ENCODE measurements at places on chromosomes 2 and 18.

DNA sequence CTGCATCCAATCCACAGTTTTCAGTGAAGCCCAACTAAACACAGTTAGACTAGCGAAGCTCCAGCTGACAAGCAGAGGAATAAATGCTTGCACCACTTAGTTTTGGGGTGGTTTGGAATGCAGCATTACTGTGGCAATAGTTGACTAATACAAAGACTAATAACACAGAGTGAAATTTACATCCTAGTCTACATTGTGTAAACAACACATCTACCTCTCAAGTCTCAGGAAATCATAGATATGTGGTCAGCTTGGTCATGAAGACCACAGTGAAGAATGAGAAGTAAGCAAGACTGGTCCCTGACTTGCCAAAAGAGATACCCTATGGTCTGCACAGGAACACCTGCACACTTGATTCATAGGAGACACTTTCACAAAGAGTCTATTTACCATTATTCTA is 155.1 kb upstream of the TANK start:
- DNase-seq = no peak

- DNase-seq = no peak
Observed at GRCh38 chr2:181566334-181567032, 90.4 kb downstream of the CERKL start.

DNA sequence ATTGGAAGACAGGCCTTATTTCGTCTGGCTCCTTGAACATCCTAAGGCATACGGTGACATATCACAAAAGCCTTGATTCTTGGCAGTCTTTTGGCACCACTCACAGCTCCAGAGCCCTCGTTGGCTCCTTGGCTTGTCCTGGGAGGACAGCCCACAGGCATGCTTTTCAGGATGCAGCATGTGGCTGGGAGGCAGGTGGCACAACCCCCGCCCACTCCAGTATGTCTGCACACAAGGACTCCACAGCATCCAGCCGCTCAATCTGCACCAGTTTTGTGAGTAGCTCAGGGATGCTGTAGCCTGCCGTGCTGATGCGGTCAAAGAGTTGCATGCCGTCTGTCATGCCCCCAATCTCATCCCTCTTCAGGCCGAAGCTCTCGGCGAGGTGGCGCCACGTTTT is 92.3 kb downstream of the EDAR start:
- no peak for DNase-seq

GRCh38 chr2:195730912-195731311 is 73.9 kb downstream of the SLC39A10 start:
- no peak for DNase-seq

- DNase-seq = no peak
Observed at GRCh38 chr2:38634684-38635083, 31.2 kb upstream of the GALM start.

DNA sequence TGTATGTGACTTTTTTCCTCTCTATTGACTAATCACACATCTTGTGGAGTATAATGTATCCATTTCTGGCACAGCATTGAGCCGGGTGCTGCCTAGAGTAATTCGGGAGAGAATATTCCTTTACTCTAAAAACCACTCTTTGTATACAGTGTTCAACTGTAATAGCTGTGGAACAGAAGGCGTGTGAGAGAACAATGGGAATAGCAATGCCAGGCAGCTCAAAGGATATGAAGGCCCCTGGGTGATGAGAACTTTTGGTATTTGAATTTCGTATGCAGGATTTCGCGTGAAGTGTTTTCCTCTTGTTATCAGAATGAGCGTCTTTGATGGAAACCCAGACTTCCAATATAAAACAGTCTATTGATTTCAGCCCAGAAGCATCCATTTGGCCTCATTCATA is 84.6 kb upstream of the MAP3K20 start:
- DNase-seq = no peak

- no peak for DNase-seq
Observed at GRCh38 chr2:127348426-127349000, 39.3 kb downstream of the MAP3K2 start.

DNA sequence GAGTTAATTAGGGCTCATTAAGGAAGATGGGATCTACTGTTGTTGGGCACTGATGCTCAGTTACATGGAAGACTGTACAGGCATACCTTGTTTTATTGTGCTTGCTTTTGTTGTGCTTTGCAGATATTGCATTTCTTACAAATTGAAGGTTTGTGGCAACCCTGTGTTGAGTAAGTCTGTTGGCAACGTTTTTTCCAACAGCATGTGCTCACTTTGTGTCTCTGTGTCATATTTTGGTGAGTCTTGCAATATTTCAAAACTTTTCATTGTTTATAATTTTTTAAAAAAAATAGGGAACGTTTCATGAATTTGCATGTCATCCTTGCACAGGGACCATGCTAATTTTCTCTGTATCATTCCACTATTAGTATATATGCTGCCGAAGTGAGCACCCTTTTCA is 15.6 kb downstream of the PHLPP1 start:
- no peak for DNase-seq

GRCh38 chr2:154361276-154361675 is 337.2 kb upstream of the KCNJ3 start:
- no peak for DNase-seq

DNA sequence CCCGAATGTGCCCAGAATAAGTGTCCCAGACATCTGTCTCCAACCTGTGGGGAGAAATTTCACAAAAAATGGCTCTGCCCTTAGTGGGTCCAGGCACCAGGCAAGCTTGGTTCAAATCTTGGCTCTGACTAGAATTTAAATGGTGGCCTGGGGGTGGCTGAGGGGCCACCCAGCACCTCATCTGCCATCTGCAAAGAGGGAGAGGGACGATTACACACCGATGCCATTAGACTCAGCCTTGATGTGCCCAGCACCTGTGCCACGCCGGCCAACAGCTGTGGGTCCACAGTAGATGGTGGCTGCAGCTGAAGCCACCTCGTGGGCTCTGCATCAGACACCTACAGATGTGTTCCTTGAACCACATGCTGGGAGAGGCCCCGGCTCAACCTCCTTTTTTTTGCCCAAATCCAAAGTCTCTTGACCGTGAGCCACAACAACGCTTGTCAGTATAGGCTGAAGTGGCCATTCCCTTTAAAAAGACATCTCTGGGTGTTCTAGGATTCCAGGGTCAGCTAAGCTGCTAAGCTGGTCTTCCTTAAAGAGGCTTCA is 222.0 kb upstream of the RAB6C start:
- no peak for DNase-seq

GRCh38 chr18:75088622-75089211 is 120.2 kb downstream of the PTGR3 start:
- DNase-seq = no peak

DNA sequence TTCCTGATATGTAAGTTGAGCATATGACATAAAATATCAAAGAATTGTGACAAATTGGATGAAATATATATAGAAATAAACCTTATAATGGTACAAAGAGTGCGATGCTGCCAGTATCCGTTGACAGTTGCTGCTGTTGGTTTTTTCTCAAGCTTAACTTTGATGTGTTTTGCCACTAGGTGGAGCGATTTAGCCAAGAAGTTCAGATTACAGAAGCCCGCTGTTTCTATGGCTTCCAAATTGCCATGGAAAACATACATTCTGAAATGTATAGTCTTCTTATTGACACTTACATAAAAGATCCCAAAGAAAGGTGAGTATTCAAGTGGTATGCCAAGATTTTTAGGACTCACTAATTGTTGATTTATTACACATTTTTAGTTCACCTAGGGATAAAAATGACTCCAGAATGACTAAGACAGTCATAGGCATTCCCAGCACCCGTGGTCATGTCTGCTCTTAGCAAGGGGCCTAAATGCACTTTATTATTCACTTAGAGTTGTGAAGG is 2.1 kb downstream of the RRM2 start:
- DNase-seq = peak; percentile 48

DNA sequence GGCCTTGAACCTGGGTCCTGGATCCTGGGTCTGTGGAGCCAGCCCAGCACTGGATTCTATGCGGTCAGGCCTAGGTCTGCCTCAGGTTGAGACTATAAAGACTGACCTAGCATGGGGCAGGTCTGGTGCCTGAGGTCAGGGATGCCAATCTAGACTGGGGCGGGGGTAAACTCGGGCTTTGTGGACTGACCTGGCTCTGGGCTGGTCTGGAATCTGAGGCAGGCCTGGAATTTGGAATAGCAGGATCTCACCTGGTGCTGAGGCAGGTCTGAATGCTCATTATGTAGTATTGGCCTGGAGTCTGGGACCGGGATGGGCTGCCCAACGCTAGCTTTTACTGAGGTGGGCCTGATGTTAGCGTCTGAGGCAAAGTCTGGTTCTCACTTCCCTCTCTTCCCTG is 256.0 kb downstream of the KIAA1328 start:
- DNase-seq = no peak

- no peak for DNase-seq
Observed at GRCh38 chr18:13285874-13286273, 67.3 kb downstream of the LDLRAD4 start.

GRCh38 chr2:120787822-120788700 is 52.4 kb downstream of the GLI2 start:
- no peak for DNase-seq

- no peak for DNase-seq
Observed at GRCh38 chr18:49697049-49697448, 116.3 kb downstream of the ACAA2 start.

GRCh38 chr2:111168528-111169239 is 48.0 kb downstream of the BCL2L11 start:
- peak; percentile 34 for DNase-seq

DNA sequence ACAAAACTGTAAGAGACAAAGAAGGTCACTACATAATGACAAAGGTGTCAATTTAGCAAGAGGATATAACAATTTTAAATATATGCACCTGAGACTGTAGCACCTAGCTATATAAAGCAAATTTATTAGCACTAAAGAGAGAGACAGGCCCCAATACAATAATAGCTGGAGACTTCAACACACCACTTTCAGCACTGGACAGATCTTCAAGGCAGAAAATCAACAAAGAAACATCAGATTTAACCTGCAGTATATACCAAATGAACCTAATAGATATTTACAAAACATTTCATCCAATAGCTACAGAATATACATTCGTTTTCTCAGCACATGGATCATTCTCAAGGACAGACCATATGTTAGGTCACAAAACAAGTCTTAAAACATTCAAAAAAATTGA is 14.7 kb downstream of the MC2R start:
- DNase-seq = no peak

DNA sequence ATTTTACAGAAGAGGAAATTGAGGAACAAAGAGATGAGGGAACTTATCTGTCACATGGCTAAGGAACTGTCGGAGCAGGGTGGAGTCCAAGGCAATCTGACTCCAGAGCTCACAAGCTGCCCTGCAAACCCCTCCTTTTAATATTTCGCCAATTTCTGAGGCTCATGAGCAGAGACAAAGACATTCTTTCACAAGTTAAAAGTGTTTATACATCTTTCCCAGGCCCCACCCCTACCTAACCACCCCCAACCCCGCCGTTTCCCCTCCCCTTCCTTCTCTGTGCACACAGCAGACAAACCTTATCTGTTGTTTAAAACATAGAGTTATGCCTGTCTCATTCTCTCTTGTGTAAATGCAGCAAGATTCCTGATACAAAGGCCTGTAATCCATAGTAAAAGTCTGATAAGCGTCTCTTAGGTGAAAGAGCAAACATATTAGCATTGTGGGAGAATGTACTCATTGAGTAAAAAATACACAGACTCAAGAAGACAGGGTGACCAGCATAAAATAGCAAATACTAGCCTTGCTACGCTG is 44.3 kb downstream of the EPHA4 start:
- no peak for DNase-seq

DNA sequence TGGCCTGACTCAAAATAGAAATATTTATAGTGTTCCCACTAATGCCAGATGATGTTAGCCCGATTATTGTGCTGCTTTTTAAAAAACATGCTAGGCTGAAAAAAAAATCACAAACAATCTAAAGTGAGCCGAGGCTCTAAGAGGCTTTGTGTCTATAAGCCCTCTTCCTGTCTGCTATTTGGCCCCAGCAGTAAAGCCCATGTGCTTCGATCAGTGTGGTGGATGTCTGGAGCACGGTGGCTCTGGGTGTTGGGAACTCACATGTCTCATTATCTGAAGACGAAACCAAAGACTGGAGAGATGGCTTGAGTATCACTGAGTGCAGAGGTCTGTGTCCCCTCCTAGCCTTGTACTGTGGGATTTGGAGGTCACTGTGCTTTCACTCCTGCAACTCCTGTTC is 55.1 kb downstream of the INO80C start:
- DNase-seq = no peak

- no peak for DNase-seq
Observed at GRCh38 chr2:145044491-145044890, 524.6 kb upstream of the ZEB2 start.

DNA sequence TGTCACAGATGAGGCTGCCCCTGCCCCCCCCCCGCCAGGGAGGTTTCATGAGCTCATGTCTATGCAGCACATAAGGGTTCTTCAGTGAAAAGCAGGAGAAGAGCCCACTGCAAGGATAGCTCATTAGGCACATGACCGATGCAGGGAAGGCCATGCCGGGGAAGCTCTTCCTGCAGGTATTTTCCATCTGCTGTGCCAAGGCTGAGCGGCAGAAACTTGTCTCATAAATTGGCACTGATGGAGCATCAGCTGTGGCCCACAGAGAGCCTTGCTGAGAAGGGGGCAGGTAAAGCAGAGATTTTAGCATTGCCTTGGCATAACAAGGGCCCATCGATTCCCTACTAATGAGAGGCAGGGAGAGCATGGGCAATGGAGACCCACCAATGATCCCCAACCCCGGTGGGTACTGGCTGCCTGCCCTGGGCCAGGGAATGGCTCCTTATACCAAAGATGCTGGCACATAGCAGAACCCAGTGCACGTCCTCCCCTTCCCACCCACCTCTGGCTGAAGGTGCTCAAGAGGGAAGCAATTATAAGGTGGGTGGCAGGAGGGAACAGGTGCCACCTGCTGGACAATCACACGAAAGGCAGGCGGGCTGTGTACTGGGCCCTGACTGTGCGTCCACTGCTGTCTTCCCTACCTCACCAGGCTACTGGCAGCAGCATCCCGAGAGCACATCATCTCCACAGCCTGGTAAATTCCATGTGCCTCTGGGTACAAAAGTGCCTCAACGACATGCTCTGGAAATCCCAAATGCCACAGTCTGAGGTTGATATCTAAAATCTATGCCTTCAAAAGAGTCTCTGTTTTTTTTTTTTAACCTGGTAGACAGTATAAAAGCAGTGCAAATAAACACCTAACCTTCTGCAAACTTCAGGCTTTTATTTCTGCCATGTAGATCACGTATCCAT is 41.4 kb downstream of the STEAP3 start:
- DNase-seq = no peak

- no peak for DNase-seq
Observed at GRCh38 chr2:10226038-10226724, 76.5 kb upstream of the HPCAL1 start.

- DNase-seq = no peak
Observed at GRCh38 chr18:10536280-10536679, 10.5 kb downstream of the NAPG start.

Data from activated T-helper 2 cell treated with anti-CD3 and anti-CD28 coated beads, Interferon-gamma antibody, Interleukin-2, Interleukin-4, amounts not matched to agents 10 μg/mL and 5 μg/mL and 100 μg/mL, durations not matched to agents 14 hours and 24 hours and 36 hours (primary cell).